Stimulated activated CD8-positive, alpha-beta memory T cell treated with anti-CD3 and anti-CD28 coated beads, Interleukin-15, amount 100 ng/mL, for 48 hours (primary cell): ENCODE measurements at places on chromosomes 1 and 21.

- DNase-seq, result no peak
Measured at GRCh38 chr21:38247738-38248510, 8.9 kb upstream of the KCNJ15 start.

GRCh38 chr1:209187589-209187988, 395.9 kb upstream of the CAMK1G start:
- no peak for DNase-seq

DNA sequence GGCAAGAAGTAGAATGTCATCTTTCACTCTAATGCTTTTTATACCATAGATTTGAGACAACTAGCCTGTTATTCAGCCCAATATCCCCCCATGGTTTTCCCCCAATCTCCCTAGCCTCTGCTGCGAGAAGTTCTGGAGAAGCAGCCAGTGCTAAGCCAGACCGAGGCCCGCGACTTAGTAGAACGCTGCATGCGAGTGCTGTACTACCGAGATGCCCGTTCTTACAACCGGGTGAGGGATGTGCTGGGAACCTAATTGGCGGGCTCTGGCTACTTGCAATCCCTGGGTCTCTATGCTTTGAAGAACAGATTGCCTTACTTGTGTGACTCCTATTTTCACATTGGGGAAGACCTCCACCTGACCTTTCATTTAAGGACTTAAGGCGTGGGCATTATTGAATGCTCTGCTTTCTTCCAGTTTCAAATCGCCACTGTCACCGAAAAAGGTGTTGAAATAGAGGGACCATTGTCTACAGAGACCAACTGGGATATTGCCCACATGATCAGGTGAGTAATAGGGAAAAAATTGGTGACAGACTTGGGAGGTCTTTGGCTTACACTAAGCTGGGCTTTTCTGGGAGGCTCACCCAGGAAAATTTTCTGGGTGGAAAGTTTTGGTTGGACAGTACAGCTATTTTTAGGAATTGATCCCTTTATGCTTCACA, 1.9 kb downstream of the PSMB4 start:
- no peak for DNase-seq

- DNase-seq, result no peak
Measured at GRCh38 chr1:222443566-222443965, 104.3 kb downstream of the HHIPL2 start.

- DNase-seq, result no peak
Measured at GRCh38 chr1:232226197-232226712, 403.7 kb downstream of the SIPA1L2 start.
